Activated naive CD4-positive, alpha-beta T cell (primary cell): ENCODE measurements at places on chromosomes 7 and 10.

DNA sequence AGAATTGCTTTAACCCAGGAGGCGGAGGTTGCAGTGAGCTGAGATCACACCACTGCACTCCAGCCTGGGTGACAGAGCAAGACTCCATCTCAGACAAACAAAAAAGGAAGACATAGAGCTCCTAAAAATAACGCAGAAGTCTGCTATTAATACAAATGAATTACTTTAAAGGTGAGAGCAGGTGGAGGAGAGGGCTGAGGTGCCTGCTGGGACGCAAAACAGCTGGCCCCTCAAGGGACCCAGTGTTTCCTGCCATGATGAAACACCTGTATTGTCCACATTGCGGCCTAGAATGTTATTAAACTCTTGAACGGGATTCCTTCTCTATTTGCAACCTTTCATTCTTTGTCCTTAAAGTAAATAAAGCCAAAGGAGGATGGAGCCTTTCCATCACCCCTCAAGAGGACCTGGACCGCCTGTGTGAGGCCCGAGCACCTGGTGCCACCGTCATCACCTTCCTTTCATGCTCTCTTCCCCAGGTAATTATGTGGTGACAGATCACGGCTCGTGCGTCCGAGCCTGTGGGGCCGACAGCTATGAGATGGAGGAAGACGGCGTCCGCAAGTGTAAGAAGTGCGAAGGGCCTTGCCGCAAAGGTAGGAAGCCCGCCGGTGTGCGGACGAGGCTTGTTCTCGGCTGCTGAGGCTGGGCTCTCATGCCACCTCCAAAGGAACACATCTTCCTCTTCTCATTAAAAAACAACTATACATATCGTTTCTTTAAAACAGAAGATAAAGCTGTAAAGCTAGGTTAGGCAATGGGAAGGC, 136.7 kb downstream of the EGFR start:
- DNase-seq = no peak

DNA sequence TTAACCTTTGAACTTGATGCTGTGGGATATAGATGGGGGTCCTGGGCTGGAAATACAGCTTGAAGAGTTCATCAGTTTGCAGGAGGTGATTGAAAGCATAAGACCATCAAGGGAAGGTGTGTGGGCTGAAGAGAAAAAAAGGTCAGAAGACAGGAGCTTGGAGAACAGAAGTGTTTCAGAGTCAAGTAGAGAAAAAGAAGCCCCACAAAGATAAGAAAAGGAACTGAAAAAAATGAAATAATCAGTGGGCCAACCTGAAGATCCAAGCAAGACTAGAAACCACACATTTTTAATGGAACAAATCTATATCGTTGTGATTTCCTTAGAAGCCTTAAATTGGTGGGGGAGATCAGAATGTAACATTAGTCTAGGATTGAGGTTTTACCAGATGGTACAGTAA, 22.5 kb downstream of the ZEB1 start:
- no peak for DNase-seq

- DNase-seq = no peak
Measured at GRCh38 chr7:4645246-4645645, 36.8 kb upstream of the FOXK1 start.

GRCh38 chr10:80158598-80159127, 26.1 kb downstream of the PLAC9 start:
- no peak for DNase-seq

GRCh38 chr10:107728807-107729206, 564.3 kb upstream of the SORCS1 start:
- DNase-seq = no peak

GRCh38 chr10:47079204-47079580, 168.0 kb downstream of the PTPN20 start:
- DNase-seq = no peak

DNA sequence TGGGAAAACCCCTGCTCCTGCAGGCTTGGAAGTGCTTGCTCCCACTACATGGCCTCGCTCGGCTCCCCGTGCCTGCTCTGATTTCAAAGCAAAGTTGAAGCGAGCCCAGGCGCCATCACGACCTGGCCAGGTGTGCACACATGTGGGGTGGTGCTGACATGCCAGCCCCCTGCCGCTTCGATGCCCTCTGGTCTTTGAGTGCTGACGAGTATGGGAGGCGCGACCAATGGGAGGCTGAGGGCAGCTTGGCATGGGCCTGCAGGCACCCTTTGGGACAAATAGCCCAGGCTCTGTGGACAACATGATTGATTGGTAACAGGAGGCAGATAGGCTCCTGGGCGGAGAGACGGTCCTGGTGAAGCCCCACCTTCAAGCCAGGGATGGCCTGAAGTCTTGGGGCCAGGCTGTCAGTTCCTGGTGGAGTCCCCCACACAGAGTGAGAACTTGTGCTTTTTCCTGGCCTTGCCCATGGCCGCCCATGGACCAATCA, 252.4 kb upstream of the SEMA3A start:
- DNase-seq = no peak

- DNase-seq = no peak
Measured at GRCh38 chr7:12146813-12147212, 64.3 kb upstream of the TMEM106B start.

DNA sequence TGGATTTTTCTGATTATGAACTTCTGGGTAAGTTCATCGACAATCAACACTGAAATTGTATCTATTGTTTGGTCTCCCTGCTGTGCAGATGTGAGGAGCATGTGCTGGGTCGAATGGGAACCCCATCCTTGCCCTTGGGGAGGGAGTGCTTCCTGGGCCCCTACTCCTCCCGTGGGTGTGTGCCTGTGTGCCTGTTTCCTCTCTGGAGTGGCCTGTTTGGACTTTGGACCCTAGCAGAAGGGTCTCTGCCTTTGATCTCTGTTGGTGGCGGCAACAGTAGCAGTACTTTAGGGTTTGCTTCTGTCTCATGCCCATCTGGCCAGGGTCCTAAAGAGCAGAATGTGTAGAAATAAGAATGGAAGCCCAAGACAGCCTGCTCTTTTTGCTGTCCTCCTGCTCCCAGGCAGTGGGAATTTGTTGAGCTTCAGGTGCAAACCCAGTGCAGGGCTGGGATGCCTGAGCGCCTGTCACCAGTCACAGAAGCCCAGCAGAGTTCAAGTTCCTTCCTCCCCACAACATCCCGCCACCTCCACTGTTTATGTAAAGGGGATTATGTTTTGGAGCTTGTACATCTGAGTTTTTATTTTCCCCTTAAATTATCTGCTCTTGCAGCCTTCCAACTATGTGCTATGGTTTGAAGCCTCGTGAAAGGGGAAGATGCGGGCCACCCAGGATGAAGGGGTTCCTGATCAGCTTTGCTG, 1.5 kb upstream of the TACR2 start:
- DNase-seq = no peak

DNA sequence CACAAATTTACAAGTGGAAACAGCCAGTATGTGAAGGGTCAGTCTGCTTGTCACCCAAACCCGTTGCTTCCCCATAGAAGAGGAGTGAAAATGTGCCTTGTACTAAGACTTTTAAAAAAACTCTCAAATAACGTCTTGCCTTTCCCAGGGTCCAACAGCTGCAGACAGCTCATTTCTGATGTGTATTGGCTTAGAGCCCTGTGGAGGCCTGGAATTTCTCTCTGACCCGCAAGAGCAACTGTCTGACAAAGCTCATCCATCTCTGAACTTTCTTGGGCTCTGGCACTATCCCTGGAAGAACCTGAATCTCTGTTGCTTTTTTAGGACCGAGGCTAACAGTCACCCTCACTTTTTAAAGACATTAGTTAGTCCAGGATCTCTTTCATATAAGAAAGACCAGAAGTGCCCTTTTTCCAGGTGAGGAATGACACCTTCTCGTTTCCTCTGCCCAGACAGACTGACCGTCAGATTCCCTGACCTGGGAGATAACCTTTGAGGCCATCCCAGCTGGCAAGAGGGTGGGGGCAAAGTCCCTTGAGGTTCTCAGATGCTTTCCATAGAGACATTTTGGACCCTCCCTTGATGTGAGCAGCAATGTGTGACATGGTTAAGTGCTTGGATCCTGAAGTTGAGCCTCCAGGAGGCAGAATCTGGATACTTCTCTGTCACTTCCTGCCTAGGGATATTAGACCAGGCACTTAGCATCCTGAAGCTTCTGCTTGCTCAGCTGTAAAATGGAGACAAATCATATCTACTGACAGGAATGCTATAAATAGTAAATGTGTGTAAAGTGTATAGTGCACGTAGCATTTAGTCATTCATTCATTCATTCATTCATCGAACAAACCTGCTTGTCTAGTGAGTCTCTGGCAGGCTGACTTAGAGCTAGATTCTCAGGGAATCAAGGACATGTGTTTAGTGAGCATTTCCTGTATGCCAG, 4.5 kb upstream of the NODAL start:
- no peak for DNase-seq

DNA sequence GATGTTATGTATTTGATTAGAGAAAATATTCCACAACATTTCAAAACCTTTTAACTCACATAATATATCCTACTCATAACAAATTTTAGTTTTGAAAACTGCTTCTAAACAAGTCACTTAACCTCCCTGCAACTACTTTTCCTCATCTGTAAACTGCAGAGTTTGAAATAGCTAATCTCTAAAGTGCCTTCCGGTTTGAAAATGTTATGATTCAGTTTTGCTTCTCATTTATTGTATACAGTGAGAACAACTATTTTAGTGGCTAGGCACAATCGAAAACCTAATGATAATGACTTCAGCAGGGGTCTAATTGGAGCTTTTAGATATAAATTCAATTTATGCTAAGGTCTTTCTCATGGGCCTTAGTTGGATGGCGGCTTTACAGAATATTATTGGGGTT, 30.7 kb upstream of the TEX47 start:
- no peak for DNase-seq

DNA sequence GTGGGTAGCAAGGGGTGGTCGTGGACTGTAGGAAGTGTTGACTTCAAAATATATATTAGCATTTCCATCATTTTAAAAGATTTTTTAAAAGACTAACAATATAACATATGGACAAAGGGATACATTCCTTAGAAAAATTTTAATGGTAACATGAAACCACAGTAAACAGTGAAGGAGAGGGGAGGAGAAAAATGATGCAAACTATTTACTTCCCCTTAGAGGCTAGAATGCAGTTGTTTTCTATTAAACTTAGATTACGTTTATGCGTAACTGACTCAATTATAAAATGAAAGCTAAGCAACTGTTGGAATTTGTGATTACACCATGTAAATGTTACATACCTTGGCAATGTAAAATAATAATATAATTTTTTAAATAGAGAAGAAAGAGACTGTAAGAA, 41.3 kb downstream of the CALD1 start:
- DNase-seq = no peak

DNA sequence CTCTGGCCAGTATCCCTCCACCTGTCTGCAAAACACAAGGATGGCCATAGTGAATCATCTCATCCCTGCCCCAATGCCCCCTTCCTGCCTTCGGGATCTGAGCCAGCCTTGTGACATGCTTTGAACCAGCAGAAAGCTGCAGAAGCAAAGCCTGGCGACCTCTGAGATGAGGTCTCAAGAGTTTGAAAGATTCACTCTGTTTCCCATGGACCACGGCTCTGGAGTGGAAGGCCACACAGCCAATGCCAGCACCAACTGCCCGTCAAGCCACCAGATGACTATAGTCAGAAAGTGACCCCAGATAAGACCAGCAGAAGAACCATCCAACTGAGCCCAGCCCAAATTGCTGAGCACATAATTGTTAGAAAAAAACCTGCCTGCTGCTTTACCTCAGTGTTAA, 193.9 kb upstream of the PPP2R2D start:
- DNase-seq = no peak

DNA sequence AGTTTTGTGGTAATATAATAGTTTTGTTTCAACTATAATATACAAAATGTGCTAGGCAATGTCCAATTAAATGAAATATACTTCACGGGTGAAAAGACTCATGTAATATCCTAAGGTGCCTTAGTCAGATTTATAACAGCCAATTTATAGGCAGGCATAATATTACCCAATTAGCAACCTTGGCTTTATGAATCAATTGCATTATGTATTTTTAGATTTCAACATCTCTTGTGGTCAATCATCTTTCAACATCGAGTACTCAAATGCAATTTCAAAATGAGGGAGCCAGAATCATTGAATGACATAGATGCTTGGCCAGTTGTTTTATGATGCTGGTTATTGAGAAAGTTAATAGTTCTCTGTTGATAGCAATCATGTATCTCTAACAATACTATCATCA, 110.3 kb upstream of the SP8 start:
- DNase-seq = no peak

- no peak for DNase-seq
Measured at GRCh38 chr10:29798921-29799690, 164.3 kb upstream of the SVIL start.

DNA sequence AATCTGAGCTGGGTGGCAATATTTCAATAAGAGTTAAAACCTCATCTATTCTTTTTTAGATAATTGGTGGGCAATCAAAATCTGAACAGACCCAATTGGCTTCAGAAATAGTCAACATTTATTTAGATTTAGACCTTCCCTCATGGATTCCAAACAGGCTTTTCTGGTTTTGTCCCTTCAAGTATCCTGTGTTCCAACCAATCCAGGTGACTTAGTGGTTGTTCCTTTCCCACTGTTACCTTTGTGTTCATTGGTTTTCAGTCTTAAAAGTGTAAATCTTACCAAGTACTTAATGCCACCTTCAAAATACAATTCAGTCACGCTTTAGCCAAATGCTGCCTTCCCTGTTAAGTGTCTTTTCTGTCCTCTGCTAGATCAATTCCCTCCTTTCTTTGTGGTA, 85.9 kb downstream of the AHR start:
- no peak for DNase-seq

GRCh38 chr7:24560772-24561171, 12.5 kb upstream of the PALS2 start:
- no peak for DNase-seq

DNA sequence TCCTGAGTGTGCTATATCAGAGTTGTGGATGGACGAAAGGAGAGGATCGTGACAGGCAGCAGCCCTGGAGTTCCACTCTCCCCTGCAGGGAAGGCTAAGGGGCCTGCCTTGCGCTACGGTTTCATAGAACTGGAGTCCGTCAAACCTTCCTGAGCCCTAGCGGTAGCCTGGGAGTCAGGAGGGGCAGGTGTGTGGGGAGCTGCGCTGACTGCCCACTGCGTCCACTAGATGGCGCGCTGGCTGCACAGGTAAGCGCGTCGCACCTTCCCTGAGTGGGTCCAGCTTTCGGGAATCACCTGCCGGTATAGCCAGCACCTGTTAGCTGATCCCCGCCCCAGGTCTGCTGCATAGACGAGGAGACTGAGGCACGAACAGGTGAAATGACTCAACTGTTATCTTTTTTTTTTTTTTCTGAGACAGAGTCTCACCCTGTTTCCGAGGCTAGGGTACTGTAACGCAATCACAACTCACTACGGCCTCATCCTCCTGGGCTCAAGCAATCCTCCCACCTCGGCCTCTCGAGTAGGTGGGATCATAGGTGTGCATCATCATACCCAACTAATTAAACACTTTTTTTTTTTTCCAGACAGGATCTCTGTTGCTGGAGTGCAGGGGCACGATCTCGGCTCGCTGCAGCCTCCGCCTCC, 20.2 kb upstream of the BAIAP2L1 start:
- DNase-seq = peak; percentile 29
